ENCODE measurements at places on chromosomes 2 and 18. TPM values are rescaled to one million over a fixed set of nuclear protein-coding genes. Genes with fewer than 3 reads are reported as not detected.

DNA sequence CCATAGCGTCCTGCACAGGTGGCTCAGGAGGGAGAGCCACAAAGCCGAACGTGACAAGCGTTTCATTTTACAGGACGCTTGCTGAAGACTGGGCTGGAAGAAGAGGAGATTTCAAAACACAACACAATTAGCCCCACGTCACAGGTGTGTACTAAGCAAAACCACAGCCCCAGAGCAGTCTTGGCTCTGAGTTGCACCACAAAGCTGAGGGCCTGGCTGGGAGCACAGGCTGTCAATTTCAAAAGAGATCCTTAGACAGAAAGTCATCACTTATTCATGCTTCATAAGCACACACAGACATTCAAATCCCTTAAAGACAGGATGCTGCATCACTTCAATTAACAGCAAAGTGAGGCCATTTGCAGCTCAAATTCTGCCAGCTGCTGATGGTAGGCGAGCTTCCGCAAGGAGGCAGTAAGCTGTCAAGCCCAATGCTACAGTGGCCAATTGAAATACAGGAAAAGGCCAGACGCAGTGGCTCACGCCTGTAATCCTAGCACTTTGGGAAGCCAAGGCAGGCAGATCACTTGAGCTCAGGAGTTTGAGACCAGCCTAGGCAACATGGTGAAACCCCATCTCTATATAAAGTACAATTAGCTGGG is 79.6 kb downstream of the SKA1 start:
- DNase-seq: no peak

The REG3G gene
- not detected for total RNA-seq

DNA sequence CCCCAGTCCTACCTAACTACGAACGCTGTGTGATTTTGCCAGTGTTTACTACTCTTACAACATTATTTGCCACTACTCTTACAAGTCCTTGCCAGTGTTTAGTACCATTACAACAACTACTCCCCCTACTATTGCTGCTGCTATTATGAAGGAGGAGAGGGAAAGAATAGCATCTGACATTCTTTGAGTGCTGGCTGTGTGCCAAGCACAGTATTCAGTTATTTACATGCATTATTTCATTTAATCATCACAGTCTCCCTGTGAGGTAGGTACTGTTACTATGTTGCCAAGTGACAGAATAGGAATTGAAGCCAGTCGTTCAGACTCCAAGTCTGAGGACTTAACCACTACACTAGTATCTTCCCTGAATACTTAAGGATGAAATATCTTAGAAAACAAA is 185.9 kb upstream of the FOSL2 start:
- peak; percentile 32 for DNase-seq

DNA sequence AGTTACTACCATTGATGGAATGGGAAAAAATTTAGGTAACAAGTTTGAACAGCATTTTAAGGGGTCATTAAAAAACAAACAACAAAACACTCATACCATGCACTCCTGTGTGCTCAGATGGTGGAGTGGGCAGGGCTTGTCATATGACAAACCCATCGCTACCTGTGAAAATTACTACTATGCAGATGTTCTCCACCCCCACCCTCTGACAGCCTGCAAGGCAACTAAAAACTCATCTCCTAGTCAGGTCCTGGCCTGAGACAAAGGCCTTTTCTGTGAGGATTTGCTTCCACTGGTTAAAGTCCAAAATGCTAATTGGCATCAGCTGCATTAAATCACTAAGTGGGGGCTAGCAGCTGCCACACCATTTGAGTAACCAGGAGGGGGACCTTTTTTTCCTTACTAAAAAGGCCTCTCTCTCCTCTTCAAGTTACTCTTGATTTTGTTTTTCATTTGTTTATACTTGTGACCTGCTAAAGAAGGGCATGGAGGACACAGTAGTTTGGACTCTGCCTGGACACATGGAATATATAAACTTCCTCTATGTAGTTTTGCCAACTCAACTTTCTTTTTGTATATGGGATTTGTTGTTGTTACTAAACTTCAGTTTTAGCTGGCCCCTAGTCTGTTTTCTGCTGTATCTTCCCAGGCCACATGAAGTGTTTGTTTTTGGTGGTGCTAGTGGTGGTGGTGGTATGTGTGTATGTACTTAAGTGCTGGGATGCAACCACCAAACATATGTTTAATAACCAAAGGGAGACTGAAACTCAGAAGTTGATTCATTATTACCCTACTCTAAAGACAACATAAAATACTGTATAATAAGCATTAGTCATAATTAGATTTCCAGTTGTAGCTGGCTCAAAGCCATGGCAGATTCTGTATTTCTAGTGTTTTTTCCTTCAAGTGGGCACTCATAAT is 121.3 kb downstream of the MAP4K4 start:
- DNase-seq: no peak

GRCh38 chr2:53170466-53170865 is 597.1 kb upstream of the CHAC2 start:
- no peak for DNase-seq

The KCNE4 gene
- total RNA-seq: not detected

DNA sequence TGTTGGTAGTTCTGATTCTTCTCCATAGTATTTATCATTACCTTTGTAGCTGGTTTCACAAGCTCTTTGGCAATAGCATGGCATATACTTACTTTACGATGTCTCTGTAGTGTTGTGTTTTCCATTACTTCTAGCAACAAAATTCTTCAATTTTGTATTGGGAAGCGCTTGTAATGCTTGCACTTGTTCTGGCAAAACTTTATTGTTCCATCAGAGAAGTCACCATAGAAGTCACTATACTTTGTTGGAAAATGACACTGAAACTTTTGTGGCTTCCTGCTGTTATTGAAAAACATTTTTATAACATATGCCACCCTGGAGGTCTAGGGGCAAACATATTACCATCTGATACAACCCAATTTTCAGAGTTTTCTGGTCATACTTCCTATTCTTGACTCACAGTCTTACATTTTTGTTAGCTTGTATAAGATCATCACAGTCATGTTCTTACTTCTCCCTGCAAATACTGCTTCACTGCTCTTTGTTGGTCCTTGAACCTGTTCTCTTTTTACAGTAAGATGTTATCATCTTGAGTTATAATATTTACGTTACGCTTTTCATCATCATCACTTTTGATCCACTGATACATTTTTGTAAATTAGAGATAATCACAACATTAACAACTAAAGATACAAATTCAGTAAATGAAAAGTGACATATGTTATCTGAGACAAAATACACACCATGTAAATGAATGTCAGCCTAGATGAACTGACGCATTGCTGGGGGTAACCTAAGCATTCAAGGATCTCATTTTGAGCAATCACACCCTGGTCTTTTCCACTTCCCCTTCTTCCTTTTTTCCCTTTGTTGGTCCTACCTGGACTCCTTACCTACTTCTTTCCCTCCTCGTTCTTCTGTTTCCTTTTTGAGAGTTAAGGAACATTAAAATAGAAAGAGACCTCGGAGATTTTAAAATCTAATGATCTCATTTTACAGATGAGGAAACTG is 33.3 kb upstream of the CXCR4 start:
- no peak for DNase-seq

- DNase-seq: no peak
Observed at GRCh38 chr2:53438100-53438499, 329.5 kb upstream of the CHAC2 start.

The MRO gene
- total RNA-seq: not detected
